ENCODE measurements at places on chromosomes 1 and 21.
A peak's percentile ranks its signal among the peaks of the same experiment; 100 is the strongest.

- no peak for DNase-seq
Measured at GRCh38 chr1:222950892-222951291, 136.1 kb downstream of the DISP1 start.

DNA sequence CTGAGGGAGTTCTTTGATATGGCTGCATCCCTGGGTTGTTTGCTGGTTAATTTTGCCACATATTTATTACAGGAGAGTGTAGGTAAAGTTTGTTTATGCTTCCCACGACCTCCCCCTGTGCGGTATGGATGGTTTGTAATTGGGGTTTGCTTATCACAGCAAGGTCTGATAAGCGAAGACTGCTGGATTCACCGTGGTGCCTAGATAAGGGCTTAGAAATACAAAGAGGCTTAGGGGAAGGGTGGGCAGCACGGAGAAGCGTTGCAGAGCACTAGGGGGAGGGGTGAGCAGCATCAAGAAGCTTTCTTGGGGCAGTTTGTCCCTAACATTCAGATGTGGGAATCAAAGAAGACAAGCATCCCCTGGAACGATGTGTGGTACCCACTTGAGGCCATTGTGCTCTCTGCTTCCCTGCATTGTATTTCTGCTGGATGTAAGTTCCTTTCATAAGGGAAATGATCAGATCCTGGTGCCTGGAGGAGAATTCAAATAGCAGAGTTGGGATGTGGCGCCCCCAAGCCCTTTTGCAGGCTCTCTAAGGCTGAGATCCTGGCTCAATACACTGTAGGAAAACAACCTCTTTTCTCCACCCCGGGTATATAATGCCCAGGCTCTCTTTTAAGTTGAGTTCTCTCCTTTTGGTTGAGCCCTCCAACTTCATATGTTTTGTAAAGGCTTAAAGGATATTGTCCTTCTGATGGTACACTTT is 598.1 kb upstream of the ADGRL4 start:
- DNase-seq: peak; percentile 31

- no peak for DNase-seq
Measured at GRCh38 chr1:157272729-157273524, 134.7 kb upstream of the ETV3 start.

DNA sequence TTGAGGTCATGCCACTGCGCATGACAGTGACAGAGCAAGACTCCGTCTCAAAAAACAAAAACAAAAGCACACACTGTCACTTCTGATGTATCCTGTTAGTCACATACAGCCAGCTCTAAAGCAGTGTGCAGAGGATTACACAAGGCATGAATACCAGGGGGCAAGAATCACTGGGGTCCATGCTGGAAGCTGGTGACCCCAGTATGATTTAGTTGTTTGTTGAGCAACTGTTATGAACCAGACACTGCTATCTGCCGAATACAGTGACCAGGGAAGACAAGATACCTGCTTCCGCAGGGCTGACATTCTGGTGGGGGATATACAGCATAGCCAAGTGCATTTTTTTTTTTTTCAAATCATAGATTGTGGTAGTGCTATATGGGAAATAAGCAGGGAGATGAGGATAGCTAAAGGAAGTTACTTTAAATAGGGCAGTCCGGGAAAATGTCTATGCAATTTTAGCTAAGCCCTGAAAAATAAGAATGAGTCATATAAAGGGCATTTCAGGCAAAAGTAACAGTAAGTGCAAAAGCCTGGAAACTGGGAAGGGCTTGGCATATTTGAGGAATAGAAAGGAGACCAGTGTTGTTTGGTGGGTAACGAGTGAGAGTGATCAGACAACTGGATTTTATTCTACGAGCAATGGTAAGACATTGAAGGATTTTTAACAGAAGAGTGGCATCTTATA is 69.7 kb downstream of the ADSS2 start:
- DNase-seq: no peak

GRCh38 chr1:208071435-208072031 is 160.6 kb upstream of the CD34 start:
- no peak for DNase-seq

- no peak for DNase-seq
Measured at GRCh38 chr1:9760824-9761223, 62.9 kb downstream of the CLSTN1 start.

GRCh38 chr1:100234432-100234831 is 15.2 kb downstream of the DBT start:
- no peak for DNase-seq

- no peak for DNase-seq
Measured at GRCh38 chr1:53627031-53627430, 111.9 kb downstream of the GLIS1 start.

DNA sequence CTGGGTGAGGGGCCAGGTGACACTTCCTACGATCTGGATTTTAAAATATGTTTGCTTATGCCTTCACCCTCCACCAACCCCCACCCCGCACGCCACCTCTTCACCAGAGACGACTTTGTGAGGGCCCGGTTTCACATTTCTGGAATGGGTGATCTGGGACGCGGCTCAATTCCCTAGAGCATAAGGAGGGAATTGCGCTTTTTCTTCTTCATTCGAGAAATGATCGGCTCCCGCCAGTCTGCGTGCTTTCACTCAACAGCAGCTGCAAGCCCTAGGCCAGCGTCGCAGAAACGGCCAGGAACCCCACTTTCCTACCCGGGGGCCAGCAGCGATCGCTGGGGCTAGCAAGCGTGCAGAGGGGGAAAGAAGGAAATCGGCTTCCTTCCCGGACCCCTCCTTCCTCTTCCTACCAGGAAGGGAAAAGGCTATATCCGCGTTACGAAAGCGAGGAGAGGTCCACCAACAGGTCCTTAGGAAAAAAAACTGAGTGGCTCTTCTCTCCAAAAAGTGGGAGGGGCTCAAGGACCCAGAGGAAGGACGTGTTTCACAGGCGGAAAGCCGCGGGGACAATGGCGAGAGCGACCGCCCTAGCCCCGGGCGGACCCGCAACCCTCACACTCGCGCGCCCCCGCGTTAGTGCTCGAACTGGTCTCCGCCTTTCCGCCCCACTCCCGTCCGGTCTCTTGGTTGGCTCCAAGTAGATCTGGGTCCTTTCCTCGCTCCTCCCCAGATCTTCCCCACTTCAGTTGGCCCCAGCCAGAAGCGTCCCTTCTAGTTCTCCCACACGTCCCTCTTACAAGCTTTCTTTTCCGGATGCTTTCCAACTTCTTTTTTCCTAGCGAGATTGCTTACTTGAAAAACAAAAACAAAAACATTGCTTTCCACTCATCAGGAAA is 1.1 kb upstream of the ADAMTS1 start:
- DNase-seq: peak; percentile 84

GRCh38 chr1:21670059-21670881 is 1.1 kb upstream of the RAP1GAP start:
- DNase-seq: peak; percentile 61

DNA sequence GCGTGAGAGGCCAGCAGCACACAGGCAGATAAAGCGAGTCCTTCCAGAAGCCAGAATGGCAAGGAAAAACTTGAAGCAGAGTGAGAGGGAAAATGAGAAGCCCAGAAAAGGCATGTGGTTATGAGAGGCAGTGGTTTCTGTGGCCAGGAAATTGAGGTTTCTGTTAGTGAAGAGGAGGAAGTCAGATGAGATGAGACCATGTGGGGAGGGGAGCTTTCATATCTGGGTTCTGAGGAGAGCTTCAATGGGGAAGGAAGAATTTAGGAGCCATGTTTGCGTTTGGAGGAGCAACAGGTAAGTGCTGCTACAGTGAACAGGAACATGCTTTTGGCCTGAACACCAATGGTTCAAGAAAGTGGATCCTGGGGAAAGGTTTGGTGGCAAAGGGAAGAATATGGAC is 6.1 kb upstream of the CD1A start:
- peak; percentile 95 for DNase-seq

DNA sequence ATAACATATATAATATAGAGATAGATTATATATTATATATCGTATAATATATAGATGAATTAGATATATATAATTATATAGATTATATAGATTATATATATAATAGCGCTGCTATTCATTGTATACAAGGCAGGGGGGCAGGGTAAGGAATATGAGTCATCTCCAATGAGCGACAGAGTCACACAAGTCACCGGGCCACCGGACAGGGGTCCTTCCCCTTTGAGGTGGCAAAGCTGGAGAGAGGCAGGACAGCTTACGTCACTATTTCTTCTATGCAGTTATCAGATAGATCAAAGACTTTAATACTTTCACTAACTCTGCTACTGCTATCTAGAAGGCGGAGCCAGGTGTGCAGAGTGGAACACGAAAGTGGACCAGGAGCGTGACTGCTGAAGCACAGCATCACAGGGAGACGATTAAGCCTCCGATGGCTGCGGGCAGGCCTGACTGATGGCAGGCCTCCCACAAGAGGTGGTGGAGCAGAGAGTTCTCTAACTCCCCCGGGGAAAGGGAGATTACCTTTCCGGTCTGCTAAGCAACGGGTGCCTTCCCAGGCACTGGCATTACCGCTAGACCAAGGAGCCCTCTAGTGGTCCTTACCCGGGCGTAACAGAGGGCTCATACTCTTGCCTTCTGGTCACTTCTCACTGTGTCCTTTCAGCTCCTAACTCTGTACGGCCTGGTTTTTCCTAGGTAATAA is 2154.7 kb downstream of the MRPL39 start:
- no peak for DNase-seq

DNA sequence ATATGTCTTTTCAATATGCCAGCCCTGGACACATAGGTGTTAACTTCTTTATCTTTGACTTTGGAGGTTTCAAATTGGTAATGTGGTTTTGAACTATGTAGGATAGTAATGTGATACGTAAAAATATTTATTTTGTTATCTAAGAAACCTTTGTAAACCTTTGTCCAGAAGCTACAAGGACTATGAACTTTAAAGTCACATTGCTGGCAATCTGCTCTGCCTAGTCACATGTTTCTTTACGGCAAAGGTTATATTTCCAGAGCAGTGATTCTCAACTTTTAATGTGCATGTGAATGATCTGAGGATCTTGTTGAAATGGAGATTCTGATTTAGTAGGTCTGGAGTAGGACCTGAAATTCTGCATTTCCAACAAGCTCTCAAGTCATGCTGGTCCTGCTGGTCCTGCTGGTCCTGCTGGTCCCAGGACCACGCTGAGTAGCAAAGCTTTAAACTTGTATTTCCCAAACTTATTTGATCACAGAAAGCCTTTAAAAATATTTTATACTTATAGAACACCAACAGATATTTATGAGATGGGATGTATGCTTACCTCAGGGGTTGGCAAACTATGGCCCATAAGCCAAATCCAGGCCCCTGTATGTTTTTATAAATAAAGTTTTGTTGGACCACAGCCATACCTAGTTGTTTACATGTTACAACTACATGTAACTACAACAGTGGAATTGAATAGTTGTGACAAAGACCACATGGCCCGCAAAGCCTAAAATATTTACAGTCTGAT is 57.9 kb upstream of the QSOX1 start:
- DNase-seq: no peak

DNA sequence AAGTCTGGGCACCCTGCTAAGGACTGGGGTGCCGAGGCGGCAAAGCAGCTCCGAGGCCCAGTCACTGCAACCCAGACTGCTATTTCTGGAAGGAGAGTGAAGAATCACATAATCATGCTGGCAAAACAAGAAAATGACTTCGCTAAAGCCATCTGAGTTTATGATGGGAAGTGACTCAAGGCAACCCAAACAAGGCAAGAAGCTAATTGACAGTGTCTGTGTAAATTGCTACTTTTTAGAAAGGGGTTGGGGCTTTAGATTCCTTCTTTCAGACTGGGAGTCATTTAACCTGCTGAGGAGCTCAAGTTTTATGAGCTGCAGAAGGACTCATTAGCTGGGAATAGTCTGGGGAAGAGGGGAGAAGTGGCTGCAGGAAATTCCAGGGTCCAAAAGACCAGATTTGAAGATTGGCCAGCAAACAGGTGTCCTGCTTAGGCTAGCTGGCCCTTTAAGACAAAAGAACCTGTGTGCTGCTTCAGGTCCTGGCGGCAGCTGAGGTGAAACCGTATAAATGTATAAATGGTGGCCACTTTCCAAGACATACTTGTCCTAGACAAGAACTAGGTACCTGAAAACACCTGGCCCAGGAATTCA is 28.1 kb downstream of the TSHB start:
- DNase-seq: no peak

- DNase-seq: peak; percentile 31
Measured at GRCh38 chr1:219788091-219788490, 140.3 kb downstream of the SLC30A10 start.

- no peak for DNase-seq
Measured at GRCh38 chr1:197660389-197660788, 114.9 kb downstream of the DENND1B start.

DNA sequence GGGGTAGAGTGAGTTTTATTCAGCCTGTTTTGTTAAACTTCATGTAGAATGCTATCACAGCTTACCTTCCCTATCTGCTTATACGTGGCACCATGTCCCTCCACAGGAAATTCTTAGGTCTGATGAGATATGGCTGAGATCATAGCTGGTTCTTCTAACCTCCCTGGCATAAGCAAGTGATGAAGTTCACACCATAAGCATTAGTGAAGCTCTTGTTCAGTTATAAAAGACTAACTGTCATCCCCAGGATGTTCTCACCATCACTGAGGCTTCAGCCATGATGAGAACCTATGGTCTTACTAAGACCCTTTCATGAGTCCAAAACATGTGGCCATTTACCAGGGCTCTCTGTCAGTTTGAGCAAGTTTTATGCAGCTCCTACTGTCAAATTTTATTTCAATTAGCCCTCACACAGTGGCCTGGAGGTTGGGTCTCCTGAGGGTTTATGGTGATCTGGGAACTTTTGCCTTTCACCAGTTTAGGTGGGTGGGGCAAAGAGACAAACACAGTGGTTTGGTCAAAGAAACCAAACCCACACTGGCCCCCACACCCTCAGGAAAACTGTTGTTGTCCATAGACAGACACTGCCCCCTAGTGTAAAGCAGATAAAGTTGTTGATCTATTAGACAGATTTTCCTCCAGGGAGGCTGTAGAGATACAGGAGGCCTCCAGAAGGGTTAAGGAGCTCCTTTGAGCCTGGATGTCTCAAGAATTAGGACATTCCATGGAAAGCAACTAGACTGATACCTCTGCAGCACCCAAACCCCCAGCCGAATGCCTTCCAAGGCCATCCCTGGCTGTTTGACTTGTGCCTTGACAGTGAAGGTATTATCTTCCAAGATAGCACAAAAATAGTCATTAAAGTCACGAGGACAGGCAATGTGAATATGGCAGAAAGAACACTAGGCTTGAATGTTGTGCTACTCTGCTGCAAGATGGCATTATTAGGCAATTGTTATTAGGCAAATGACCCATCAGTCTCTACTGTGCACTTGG is 5.0 kb downstream of the SLC22A15 start:
- DNase-seq: peak; percentile 75

DNA sequence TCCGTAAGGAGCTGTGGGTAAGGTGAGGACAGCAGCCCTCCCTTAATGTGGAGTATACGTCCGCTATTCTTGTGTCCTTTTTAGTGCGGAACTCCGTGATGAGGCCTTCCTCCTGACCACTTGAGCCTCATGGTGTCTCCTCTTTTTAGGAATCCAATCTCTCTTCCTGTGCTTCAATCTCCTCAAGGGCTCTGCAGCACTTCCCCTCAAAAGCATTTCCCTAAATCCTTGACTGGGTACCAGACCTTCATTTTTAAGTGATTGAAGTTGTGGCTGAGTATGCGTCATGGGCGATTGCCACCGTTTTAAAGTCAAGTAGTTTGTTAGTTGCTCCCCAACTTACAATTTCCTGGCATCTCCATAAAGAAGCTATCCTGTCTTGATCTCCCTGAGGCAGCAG is 62.8 kb downstream of the SAMSN1 start:
- no peak for DNase-seq

Measured in OCI-M1 (cell line).